ENCODE measurements at places on chromosomes 6 and 20. TPM values are rescaled to one million over a fixed set of nuclear protein-coding genes. Genes with fewer than 3 reads are reported as not detected.

- DNase-seq = no peak
- no peak overlapping the region for H3K4me3 ChIP-seq
- H3K4me1 ChIP-seq = no peaks in the 10 kb centered on the region
- no peaks in the 10 kb centered on the region for H3K36me3 ChIP-seq
These were observed 185.6 kb upstream of the RREB1 start for GRCh38 chr6:6922166-6922565.

- no peaks in the 10 kb centered on the region for H3K27me3 ChIP-seq
- DNase-seq = no peak
- no peak overlapping the region for H3K27ac ChIP-seq
- no peak overlapping the region for H3K4me3 ChIP-seq
These were observed 107.8 kb upstream of the AHI1 start for GRCh38 chr6:135605278-135605790.

- H3K4me3 ChIP-seq = no peak overlapping the region
- H3K27ac ChIP-seq = no peak overlapping the region
- no peaks in the 10 kb centered on the region for H3K4me1 ChIP-seq
- no peaks in the 10 kb centered on the region for H3K36me3 ChIP-seq
- no peaks in the 10 kb centered on the region for H3K27me3 ChIP-seq
These were observed 27.4 kb downstream of the KCNQ5 start for GRCh38 chr6:72649032-72649984.

DNA sequence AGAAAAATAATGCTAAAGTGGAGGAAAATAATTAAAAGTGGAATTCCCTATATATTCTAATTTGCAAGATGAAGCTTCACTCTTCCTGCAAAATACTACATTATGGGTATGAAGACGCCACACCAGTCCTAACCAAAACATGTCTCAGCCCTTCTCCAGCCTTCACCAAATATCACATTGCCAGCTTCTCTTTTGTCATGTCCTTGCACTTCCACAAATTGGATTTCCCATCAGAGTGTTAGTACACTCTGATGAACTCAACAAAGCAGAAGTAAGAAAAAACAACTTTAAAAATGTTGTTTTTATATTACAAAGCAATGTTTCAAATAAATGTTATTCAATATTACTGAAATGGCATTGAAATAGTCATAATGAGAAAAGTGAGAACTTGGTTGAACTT, 62.4 kb upstream of the RNF146 start:
- no peaks in the 10 kb centered on the region for H3K4me1 ChIP-seq
- H3K27ac ChIP-seq = no peak overlapping the region
- H3K27me3 ChIP-seq = no peaks in the 10 kb centered on the region

Gene EDN1
- polyA plus RNA-seq = 36.4 TPM

Gene SEMG2
- polyA plus RNA-seq = not detected

Gene GRIK2
- 3.3 TPM for polyA plus RNA-seq

Measured in large intestine (tissue), 12 donors.